ENCODE measurements at places on chromosomes 3 and 15.

GRCh38 chr3:105691053-105691452 is 177.8 kb downstream of the CBLB start:
- peak; percentile 6 for DNase-seq

- DNase-seq: no peak
Observed at GRCh38 chr3:41364736-41365135, 165.4 kb downstream of the CTNNB1 start.

GRCh38 chr3:136818191-136818768 is 646 bp upstream of the SLC35G2 start:
- DNase-seq: peak; percentile 92

DNA sequence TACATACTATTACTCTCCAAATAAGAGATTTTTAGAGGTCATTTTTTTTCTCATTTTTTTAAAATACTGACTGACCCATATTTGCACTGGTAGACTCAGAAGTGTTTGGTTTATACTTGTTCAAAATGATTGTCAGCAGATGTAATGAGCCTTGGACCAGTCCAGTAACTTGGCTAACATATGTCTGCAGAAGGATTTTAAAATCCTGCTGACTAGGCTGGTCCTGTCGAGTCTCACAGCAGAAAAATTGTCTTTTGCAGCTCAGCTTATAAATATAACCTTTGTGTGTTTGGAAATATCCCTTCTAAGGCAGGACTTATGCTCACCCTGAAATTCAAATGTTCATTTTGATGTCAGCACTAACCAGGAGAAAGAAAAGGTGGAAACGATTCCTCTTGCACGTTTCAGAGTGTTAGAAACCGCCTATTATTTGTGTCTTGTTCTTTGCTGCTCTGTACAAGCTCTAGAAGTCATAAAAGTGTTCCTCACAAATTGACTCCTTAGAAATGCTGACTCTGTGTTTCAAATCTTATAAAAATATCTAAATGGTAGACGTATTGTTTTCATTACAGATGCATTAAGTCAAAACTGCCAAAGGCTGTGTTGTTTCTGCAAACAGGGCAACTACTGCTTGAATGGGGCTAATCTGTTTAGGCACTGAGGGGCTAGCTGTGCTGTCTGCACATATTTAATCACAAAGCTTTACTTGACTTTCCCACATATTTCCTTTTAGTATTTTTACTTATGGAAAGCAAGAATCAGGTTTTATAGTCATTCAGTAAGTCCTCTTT is 95.3 kb downstream of the CHL1 start:
- DNase-seq: no peak

GRCh38 chr3:40468018-40468417 is 8.9 kb upstream of the ZNF619 start:
- DNase-seq: no peak

GRCh38 chr15:75230551-75231371 is 27.4 kb upstream of the GOLGA6C start:
- DNase-seq: no peak

- no peak for DNase-seq
Observed at GRCh38 chr3:13414040-13414729, 5.9 kb downstream of the NUP210 start.

DNA sequence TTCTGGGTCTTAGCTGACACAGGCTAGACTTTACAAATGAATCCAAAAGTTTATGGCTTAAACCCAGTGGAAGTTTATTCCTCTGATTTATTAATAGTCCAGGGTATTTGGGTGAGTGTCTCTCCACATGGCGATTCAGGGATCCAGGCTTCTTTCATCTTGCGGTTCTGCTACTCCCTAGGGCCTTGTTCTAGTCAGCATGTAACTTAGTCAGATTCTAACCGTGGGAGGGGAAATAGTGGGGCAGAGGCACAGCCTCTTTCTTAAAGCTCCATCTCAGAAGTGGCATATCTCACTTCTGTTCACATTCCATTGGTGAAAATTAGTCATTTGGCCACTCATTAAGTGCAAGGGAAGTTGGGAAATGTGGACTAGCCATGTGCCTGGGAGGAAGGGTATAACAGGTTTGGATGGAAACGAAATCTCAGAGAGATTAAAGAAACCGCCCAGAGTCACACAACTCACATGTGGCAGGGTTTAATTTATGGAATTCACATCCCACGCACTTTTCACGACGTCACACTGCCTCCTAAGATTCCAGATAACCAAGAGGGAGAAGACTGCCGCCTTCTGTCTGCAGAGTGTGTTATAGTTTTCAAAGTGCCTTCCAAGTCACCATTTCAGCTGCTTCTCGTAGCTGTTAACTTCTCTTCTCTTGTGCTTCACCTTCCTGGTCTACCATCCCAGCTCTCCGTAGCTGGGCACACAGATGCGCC is 11.4 kb upstream of the RASGRF1 start:
- DNase-seq: peak; percentile 7

GRCh38 chr3:183427876-183428446 is 458 bp downstream of the MCF2L2 start:
- peak; percentile 15 for DNase-seq

DNA sequence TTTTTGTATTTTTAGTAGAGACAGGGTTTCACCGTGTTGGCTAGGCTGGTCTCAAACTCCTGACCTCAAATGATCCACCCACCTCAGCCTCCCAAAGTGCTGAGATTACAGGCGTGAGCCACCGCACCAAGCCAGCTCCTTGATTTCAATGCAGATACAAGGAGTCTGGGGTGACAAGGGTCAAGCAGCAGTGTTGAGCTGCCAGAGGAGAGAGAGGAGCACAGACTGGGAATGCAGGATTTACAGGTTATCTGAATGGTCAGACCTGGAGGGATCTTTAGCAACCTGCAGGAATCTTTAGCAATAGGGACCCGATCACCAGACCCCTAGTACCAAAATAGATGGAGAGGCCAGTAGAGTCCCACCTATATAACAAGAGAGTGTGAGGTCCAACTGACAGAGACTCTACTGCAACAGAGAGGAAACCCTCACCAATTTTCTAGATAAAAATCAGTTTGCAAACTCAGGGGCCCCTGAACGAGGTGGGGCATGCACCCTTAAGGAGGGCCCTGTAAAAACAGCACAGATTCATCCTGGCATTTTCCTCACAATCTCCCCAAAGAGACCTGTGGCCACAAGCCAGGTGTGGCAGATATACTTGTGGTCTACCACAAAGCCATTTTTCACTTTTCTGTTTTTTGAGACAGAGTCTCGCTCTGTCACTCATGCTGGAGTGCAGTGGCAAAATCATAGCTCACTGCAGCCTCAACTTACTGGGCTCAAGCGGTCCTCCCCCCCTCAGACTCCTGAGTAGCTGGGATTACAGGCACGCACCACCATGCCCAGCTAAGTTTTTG is 10.7 kb upstream of the SHISA5 start:
- DNase-seq: no peak

DNA sequence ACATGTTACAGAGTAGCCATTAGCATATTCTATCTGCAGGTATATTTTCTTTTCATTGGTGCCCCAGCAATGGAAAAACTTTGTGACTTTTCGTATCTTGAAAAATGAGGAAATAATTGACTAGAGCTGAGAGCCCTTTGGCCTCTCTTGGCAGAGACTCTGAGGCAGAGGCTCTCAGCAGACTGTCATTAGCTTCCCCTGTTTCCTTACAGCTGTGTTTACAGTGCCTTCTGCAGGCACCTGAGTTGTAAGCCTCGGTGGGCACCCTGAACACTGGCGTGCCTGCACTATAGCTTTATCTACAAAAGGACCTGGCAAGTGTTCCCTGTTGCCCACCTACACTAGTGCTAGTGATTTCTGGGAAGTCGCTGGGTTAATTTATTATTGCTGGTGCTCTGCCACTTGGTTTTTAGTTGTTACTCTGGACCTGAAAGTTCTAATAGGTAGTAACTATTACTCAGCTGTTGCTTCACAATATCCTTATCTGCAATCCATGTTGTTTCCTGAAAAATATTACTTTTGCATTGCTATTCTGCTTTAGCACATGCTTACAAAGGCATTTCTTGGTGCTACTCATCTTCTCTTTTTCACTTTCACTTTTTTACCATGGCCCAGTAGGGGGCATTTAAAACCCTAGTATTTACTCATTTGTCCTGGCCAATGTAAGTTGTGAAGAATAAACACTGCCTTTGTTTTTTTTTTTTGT is 7.8 kb upstream of the GPR171 start:
- no peak for DNase-seq

DNA sequence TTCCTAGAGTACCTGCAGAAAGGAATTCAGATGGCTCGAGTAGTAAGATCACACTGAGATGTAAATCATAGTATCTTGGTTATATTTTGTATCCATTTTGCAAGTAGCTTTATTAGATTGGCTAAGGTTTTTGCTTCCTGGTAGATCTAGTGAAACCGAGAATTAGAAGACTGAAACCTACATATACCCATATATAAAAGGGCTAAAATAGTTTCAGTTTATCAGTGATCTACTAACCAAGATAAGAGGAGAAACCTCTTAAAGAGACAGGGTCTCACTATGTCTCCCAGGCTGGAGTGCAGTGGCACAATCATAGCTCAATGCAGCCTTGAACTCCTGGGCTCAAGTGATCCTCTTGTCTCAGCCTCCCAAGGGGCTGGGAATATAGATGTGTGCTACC is 135.3 kb downstream of the PCCB start:
- no peak for DNase-seq

DNA sequence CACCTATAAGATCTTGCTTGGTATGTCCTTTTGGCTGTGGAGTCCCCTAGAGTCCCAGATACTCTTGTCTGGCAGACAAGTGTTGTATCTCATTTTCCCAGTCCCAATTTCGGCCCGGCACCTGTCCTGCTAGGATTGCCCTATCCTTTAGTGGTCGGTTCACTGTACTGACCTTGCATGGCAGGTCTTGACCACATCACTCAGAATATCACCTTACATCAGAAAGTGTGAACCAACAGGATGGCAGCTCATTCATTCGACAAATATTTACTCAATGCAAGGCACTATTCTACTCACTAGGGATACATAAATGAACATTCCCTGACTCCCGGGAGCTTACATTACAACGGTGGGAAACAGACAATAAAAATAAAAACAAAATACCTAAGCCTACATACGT is 5.7 kb upstream of the CCDC80 start:
- DNase-seq: no peak

- DNase-seq: no peak
Observed at GRCh38 chr3:180854887-180855286, 57.6 kb upstream of the FXR1 start.

DNA sequence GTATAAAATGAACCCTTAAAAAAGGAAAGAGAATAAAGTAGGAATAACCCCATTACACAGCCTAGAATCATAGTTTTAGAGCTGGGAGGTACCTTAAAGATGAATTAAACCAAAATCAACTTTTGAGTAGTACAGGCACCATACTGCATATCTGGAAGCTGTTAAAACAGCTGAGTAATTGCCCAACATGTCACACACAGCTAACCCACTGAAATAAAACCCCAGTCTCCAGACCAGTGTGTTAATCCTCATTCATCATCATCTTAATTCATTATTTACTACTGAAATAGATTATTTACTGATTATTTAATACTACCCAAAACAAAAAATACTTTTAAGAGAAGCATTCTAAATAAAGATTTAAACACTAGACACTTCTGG is 52.8 kb downstream of the GPR160 start:
- DNase-seq: no peak
